ENCODE measurements at places on chromosomes 3 and 15. TPM values are rescaled to one million over a fixed set of nuclear protein-coding genes. Genes with fewer than 3 reads are reported as not detected.

The GDPGP1 gene
- polyA plus RNA-seq = 1.9 TPM

GRCh38 chr3:27594096-27594690, 110.0 kb upstream of the SLC4A7 start:
- peak; percentile 39 for DNase-seq

GRCh38 chr3:2166552-2166951, 67.9 kb downstream of the CNTN4 start:
- DNase-seq = no peak

DNA sequence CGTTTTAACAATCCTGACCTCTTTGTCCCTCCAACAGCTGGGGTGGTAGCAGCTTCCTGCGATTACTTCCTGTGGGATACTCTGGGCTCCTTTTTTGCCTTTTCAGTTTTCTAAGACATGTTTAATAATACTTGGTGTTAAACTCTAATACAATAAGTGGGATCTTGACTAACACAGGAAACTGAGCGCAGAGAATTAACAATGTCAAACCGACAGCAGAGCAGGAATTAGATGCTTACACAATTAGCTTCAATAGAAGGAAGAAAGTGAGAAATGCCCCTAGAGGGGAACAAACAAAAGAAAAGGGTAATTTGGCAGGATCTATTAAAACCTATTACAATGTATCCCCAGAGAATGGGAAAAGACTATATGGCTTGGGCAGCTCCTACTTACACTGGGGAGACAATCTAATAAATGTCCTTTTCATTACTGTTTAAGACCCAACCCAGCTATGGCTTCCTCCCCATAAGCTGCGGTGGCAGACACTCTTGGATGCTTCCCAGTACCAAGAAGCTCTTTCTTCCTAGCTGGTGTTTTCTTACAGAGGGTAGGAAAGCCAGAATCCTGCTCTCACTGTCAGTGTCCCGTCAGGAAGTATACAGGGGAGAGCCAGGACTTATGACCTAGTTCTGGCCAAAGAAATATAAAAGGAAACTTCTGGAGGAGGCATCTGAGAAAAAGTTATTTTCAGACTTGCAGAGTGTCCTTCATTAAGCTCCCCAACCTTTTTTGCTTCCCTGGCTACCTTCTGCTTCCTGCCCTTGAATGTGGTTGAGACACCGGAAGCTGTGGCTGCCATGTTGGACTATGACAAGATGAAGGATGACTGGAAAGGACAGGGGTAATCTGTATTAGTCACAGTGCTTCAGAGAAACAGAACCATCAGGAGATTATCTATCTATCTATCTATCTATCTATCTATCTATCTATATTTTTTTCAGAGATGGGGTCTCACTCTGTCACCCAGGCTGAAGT, 194.1 kb upstream of the KBTBD8 start:
- DNase-seq = no peak

GRCh38 chr3:5663601-5664000, 476.1 kb downstream of the EDEM1 start:
- DNase-seq = no peak

The C2CD4A gene
- polyA plus RNA-seq = not detected

The SNRPA1 gene
- 90.3 TPM for polyA plus RNA-seq

DNA sequence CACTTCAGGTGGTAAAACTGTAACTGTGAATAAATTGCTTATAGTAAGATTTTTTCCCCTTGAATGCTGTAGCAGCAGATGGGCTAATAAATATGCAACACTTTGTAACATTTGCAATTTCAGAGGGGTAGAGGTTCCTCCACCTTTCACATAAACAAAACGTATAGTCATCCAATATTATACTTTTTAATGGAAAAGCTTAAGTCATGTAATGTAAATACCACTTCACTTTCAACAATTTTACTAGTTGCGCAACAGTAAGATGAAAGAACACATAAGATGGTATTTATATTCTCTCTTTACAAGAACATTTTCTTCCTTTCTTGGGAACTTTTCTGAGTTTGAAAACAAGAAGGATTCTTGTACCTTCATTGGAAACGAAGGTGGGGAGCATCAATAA, 56.6 kb upstream of the FAM3D start:
- DNase-seq = peak; percentile 60

GRCh38 chr3:23795096-23795495, 10.7 kb upstream of the UBE2E1 start:
- no peak for DNase-seq

The ANKUB1 gene
- polyA plus RNA-seq = not detected

GRCh38 chr15:76501726-76502125, 165.2 kb downstream of the ISL2 start:
- DNase-seq = no peak

The VGLL3 gene
- polyA plus RNA-seq = 222 TPM

GRCh38 chr3:130516645-130517512, at the start of gene COL6A6:
TSS of gene COL6A6 (plus strand) at chr3:130517177. CDS start at chr3:130560365, 43,188 bp downstream.
- peak; percentile 6 for DNase-seq

DNA sequence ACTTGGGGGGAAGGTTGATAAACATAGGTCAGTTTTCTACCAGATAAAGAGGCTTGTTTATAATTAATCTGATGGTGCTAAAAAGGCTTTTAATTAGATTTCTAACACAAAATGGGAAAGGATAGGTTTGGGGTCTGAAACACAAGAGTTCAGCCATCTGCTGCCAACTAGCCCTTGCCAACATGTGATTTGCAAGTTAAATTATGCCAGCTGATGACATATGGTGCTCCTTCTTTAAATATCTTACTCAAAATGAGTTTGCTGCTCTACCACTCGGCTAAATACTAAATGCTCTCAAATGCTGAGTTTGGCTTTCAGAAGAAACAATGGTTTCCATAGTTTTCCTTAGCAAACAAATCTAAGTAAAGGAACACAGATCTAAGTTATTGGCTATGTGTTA, 557.8 kb upstream of the CCDC54 start:
- DNase-seq = no peak

DNA sequence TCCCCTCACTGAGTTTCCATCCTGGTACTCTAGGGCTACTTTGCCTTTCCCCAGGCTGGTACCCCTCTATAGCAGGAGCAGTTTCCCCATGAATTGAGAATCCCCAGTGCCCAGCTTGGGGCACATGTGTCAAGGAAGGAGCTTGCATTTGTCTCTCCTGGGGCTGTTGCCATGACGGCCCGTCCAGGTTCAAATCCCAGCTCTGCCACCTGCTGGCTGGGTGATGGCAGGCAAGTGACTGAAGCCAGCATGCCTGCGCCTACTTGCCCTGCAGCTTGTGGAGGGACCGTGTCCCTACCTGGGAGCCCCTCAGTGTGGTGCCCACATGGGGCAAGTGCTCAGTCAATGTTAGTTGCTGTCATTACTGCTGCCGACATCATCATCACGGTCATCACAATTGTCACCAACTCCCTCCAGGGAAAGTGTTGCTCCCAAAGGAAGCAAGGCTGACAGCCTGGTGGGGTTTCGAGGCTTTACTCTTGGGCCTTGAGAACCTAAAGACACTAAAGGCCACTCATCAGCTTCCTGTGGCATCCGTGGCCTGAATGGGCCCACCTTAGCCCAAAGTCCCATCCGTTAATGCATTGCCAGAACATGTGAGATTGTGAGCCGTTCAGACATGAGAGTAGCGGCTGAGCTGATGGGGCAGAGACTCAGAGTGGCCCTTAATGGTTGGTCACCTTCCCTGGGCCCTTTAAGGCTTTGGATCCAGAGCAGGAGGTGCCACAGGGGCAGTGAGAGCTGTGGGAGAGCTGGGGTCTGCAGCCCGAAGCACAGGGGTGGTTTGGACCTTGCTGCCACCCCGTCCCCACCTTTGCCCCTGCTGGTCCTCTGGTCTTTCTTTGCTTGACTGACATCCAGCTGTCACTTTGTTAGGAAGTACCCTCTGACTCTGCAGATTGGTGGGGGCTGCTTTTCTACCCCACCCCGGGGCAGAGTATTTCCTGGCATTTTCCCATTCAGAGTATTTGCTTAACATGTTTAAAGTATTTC, 144.4 kb downstream of the DNAJB8 start:
- peak; percentile 29 for DNase-seq

GRCh38 chr3:84891851-84892250, 66.9 kb upstream of the CADM2 start:
- DNase-seq = no peak

DNA sequence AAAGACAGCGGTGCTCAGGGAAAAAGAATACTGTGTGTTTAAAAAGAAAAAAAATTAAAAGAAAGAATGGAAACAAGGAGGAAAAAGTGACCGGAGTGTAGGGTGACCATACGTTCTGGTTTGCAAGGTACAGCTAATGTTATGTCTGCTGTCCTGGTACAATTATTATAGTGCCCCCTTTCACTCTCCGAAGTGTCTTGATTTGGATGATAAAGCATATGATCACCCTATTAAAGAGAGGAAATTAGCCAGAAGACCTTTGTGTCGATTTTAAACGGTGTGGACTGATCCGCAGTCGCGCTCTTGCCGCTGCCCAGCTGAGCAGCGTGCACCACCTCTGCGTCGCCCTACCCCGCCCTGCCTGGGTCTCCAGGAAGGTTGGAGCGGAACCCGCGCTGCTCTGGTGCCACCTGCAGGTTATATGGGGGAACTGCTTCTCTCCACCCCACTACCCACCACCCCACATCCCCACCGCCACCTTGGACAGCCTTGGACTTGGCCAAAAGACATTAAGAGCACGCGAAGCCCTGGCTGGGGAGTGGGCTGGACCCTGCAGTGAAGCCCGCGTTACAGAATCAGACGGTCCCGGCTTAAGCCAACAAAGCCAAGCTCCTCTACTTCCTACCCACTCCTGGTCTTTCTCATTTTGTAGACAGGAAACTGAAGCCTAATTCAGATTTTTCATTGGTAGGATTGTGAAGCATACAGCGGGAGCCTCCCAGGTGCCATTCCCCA, 41.2 kb upstream of the UBE2Q2 start:
- peak; percentile 61 for DNase-seq

The PLIN1 gene
- 0.06 TPM for polyA plus RNA-seq

The BTLA gene
- polyA plus RNA-seq = not detected

GRCh38 chr15:64500695-64501395, 40.5 kb downstream of the ZNF609 start:
- no peak for DNase-seq

The USF3 gene
- 15.8 TPM for polyA plus RNA-seq

DNA sequence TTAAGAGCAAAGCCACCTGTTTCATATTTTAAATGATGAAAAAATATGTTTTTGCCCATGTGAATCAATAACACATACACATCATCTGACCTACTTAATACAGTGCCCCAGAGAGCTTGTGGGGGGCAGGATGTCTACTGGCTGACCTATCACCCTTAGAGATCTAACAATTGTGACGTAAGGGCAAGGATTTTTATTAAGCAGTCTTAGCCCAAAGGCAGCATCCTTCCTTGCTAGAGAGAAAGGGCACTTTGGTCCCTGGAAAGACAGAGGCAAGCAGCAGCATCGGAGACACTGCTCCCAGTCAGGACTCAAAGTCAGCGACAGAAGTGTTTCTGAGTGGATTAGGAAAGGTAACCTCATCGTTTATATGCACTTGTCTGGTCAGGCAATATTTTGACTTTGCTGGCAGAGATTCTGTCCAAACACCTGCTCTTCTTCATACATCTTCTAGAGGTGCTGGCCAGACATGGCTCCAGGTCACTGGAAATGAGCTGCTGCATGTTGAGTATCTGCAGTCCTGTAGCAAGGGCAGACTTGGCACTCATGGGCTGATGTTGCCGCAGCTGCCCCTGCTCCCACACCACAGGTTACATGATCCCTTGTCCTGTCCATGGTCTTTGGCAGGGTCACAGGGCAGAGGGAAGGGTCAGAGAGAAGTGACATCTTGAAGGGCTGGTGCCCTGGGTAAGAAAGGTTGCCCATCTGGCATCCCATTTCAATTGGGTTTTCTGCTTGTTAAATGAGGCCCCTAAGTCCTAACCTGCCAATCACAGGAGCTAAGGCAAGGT, 1.8 kb downstream of the CXCR6 start:
- DNase-seq = no peak

GRCh38 chr3:51942603-51943450, 664 bp downstream of the PARP3 start:
- DNase-seq = peak; percentile 47

GRCh38 chr3:34212656-34213055, 414.2 kb downstream of the PDCD6IP start:
- DNase-seq = peak; percentile 72

GRCh38 chr3:49727924-49728361, 4.2 kb upstream of the GMPPB start:
- no peak for DNase-seq

DNA sequence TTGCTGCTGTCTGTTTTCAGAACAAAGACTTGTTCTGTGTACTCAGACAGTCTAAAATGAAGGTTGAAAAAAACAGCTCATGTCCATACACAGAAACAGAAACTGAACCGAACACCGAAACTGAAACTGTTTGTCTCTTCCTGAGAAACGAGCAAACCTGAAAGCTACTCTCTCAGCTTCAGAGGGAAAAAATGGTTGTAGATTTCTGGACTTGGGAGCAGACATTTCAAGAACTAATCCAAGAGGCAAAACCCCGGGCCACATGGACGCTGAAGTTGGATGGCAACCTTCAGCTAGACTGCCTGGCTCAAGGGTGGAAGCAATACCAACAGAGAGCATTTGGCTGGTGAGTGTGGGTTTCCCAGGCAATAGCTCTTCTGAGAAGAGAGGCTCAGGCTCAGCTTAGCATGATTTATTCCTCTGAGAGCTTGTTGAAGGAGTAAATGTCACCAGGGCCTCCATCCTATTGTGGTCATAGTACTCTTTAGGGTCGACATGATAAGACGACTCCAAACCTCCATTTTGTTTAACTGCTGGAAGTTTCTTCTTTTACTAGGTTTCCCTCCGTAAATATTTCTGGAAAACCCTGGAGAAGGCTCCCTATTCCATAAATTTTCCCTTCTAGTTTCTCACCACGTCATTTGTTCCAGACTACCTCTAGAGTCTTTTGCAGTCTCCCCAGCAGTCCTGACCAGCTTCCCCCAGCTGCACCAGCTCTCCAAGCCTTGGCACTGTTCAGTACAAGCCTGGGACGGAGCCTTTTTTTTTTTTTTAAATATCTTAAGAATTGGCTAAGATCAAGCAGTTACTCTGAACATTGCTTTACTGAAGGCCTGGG, at the start of gene RTP4:
Gene RTP4, plus strand, starts transcription at position 135 of the 838 bp plus-strand sequence. Its CDS starts 57 bp downstream, at position 192.
- DNase-seq = peak; percentile 34

DNA sequence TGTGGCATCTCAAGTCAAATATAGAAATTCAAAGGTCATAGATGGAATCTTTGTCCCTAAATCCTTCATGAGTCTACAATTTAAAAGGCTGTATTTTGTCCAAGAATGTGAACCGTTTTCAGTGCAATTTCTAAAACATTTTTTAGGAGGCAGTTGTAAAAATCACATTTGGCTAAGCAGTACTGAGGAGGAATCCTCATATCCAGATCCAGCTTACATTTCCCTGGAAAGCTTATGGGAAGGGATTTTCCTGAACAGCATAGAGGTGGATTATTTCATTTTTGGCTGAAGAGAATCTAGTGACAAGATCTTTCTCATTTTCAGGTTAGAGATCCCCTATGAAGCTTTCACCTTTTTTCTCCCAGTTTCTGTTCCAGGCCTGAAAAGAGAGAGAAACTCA, 178.4 kb downstream of the POLR2M start:
- no peak for DNase-seq

GRCh38 chr3:114510201-114510600, 216.4 kb downstream of the TIGIT start:
- no peak for DNase-seq

The ANO10 gene
- 74.8 TPM for polyA plus RNA-seq

The ADIPOQ gene
- not detected for polyA plus RNA-seq

The NR2E3 gene
- polyA plus RNA-seq = 0.08 TPM

- DNase-seq = no peak
Measured at GRCh38 chr3:4593014-4593413, 99.9 kb downstream of the ITPR1 start.

The GANC gene
- 14.2 TPM for polyA plus RNA-seq

- no peak for DNase-seq
Measured at GRCh38 chr15:69857686-69858391, 239.9 kb downstream of the TLE3 start.

- no peak for DNase-seq
Measured at GRCh38 chr15:80659375-80659774, 35.7 kb upstream of the ABHD17C start.

- no peak for DNase-seq
Measured at GRCh38 chr3:185896636-185897035, 41.2 kb downstream of the TRA2B start.

Data from fibroblast of lung (primary cell).